ENCODE measurements at places on chromosomes 7 and 10. TPM values are rescaled to one million over a fixed set of nuclear protein-coding genes. Genes with fewer than 3 reads are reported as not detected.

The PLEKHS1 gene
- total RNA-seq = not detected

GRCh38 chr10:48551861-48552591 is 52.8 kb downstream of the ARHGAP22 start:
- no peak for DNase-seq

GRCh38 chr10:131166486-131166885 is 145.0 kb downstream of the TCERG1L start:
- DNase-seq = no peak

DNA sequence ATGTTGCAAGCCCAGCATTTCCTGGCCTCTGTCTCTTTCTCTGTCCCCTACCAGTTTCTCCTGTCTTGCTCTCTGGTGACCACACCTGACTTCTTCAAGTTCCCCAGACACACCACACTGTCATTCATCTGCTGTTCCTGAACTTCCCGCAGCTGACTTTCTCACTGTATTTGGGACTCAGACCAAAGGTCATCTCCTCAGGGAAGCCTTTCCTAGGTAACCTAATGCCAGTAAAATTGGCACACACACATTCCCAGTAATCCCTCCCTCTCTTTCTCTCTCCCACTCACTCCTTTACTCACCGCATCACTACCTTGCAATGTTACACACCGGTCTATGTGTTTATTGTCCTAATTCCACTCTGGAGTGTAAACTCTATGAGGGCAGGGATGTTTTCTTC is 81.7 kb downstream of the ELMO1 start:
- no peak for DNase-seq

DNA sequence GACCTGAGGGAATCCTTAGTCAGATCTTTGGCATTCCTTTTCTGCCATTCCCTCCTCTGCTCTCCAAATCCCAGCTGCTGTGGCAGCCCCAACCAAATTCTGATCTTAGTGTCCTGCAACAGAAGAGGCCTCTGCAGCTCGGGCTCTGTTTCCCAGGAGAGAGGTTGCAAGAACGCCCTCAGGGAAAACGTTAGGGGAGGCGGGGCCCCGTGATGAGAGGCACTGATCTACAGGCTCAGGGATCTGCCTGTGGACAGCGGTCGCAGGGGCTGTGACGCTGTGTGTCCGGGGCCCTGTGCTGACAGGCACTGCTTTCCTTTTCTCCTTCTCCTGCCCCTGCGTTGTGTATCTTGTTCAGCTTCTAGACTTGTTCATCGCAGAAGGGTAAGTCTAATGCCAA is 57.3 kb upstream of the DPYSL4 start:
- DNase-seq = no peak

GRCh38 chr7:11203683-11204082 is 230.0 kb downstream of the PHF14 start:
- no peak for DNase-seq

DNA sequence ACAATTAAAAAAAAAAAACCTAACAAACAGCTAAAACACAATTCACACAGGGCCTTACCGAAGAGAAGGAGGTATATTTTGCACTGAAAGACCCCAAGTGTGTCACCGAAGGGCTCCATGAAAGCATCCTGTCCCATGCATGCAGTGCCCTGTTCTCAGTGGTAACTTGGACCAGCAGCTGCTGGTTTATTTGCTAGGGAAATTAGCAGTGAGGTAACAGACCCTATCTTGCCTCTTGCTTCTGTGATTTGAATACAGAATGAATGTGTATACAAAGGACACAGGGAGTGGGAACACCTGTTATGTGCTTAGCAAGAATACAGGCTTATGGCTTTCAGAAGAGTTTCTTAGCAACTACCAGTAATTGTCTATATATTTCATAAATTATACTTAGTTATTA is at the start of gene HEPACAM2:
TSS of gene HEPACAM2 (minus strand) at position 160 of the 400 bp plus-strand sequence.
- no peak for DNase-seq

The HOXA4 gene
- 2.4 TPM for total RNA-seq

DNA sequence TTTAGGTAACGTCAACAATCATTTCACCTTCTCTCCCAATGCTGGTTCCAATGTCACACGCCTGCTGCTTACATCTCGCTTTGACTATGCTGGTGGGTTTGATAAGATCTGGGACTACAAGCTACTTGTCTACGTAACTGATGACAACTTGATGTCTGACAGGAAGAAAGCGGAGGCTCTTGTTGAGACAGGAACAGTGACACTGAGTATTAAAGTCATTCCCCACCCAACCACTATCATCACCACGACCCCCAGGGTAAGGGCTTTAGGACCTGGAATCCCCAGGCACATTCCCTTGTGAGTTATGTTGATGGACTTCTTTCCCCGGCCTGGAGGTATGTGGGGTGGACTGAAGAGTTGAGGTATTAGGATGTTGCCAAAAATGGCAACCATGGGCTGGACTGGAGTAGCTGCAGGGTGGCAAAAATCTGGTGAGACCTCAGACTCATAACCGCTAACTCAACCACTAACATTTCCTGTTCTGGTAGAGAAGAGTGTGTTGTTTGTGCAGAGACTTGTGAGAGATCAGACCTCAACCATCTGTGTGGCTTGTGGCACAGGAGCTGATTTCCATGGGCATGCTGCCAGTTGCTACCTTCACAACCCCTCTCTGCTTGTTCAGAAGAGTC is 59.2 kb downstream of the CDHR3 start:
- no peak for DNase-seq

GRCh38 chr7:51774178-51774577 is 457.6 kb upstream of the COBL start:
- DNase-seq = no peak

DNA sequence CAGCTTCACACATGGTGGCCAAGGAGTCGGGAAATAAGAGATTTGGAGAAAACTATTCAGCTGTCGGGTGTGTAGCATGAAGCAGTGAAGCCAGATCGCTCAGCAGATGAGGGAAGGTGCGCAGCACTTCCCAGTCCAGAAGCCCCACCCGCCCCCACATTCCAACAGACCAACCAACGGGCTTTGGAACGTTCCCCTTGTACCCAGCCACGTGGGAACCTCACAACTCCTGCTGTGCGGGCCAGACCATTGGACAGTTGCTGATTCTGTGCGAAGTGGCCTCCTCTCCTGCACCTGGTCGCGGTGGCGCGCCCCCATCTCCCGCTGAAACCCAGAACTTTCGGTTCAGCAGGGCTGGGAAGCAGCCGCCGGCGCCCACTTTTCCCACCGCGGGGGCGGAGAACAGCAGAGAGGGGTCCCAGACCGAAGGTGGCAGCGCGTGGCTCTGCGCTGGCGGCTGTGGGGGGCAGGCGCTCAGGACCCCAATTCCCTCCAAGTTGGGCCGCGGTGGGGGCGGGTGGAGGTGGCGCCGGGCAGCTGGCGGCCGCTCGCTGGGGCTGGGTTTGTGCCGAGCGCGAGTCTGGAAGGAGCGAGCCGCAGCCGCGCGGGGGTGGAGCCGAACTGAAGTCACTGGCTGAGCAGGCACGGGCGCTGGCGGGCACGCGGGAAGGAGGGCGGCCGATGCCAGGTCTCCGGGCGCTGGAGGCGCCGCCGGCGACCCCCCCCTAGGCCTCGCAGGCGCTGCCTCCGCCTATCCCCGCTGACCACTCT is 1301.5 kb upstream of the SORCS1 start:
- no peak for DNase-seq

The HGF gene
- total RNA-seq = 7.3 TPM

The ELFN1 gene
- total RNA-seq = 4.3 TPM

DNA sequence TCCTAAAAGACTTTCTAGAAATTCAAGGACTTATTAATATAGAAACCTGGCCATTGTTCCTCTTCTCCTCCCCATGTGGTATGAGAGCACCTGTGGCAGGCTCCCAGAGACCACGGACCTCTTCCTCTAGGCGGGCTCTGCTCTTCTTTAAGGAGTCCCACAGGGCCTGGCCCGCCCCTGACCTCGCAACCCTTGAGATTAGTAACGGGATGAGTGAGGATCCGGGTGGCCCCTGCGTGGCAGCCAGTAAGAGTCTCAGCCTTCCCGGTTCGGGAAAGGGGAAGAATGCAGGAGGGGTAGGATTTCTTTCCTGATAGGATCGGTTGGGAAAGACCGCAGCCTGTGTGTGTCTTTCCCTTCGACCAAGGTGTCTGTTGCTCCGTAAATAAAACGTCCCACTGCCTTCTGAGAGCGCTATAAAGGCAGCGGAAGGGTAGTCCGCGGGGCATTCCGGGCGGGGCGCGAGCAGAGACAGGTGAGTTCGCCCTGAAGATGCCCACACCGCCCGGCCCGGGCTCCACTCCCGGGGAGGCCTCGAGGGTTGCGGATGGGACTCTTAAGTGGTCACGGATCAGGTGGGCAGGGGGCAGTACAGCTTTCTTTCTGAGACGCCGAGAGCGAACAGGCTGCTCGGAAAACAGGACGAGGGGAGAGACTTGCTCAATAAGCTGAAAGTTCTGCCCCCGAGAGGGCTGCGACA is at the start of gene SLC26A4:
TSS of gene SLC26A4 (plus strand) at position 448 of the 700 bp plus-strand sequence. CDS start 814 bp downstream, outside the sequence.
- DNase-seq = no peak

The HKDC1 gene
- not detected for total RNA-seq

- DNase-seq = no peak
These were observed 91.6 kb upstream of the KMT2E start for GRCh38 chr7:104922182-104923009.

The ABCB1 gene
- total RNA-seq = 5.8 TPM

DNA sequence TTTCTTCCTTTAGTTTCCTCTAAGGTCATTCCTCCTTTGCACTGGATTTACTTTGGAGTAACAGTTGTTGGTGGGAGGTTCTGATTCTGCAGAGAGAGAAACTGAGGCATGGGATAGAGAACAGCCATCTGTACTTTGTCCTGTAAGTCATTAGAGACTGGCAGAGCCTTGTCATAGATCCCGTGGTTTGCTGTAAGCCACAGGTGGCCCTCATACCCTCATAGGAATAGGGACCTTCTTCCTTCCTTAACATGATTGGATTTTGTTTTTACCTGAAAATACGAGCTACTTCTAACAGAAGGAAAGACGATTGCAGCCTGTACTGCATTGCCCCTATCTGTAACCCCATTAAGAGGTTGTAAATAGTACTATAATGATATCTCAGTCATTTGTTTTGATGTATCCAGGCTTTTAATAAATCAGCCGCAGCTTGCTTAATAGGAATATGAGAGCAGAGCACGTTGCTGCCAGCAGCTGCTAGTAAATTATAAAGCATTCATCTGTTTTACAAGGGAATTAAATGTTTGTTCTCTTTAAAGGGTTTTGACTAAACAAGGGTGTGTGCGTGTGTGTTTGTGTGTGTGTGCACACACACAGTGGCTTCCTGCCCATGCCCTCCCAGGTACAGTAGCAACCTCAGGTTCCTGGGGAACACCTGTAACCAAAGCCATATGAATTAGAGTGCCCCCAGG is 249.8 kb downstream of the AUTS2 start:
- no peak for DNase-seq

The SLC16A12 gene
- 3.6 TPM for total RNA-seq

DNA sequence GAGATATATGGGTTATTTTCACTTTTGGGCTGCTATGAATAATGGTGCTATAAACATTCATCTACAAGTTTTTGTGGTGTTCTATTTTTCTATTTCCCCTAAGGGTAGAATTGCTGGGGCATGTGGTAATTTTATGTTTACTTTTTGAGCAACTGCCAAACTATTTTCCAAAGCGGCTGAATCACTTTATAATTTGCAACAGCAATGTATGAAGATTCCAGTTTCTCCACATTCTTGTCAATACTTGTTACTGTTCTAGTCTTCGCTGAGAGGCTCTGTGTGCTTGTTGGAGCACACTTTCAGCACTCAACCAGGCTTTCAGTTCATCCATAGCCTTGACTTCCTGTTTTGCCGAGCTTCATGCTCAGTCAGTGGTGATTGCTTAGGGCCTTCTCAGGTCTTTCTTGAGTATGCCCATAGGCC is 39.0 kb downstream of the ADK start:
- DNase-seq = no peak

The TFEC gene
- total RNA-seq = 8.8 TPM

DNA sequence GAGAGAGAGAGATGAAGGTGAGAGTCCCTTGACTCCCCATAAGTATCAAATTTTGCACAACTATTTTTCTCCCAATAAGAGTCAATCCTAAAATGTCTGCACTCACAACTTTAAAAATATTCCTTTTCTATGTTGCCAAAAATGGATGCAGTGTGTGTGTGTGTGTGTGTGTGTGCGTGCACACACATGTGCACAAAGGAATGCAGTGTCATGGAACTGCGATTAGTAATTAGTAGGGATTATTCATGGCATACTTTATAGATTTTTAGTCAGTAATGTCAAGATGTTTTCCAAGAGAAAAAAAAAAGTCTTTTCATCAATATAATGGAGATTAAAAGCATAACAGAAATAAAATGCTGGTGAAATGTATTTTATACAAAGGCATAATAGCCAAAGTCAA is 179.1 kb upstream of the LRRTM3 start:
- DNase-seq = no peak

DNA sequence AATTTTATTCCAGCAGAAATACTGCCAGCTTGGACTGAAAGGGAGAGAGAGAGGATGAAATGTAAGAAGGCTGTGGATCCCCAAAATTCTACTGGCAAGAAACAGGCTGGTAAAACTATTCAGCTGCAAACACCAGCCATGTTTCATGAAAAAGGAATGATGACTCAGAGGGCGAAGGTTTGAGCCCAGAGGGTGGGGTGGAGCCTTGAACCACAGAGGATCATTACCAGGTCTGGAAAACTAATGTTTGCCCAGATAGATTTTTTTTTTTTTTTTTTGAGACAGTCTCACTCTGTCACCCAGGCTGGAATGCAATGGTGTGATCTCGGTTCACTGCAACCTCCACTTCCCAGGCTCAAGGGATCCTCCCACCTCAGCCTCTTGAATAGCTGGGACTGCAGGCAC is 41.7 kb upstream of the NRF1 start:
- no peak for DNase-seq

GRCh38 chr7:34596887-34597286 is 61.1 kb upstream of the NPSR1 start:
- DNase-seq = no peak

- DNase-seq = no peak
These were observed 679.3 kb upstream of the IGFBP3 start for GRCh38 chr7:46600340-46600739.

DNA sequence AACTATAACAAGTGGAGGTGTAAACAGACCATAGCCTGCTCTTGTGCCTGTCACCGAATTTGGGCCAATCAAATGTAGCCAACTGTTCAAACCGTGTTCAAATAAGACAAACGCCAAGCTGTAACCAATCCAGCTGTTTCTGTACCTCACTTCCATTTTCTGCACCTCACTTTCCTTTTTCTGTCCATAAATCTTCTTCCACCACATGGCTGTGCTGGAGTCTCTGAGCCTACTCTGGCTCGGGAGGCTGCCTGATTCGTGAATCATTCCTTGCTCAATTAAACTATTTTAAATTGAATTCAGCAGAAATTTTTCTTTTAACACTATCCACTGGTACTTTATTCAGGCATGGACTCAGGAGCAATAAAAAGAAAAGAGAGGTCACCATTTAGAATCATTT is 29.9 kb upstream of the COL1A2 start:
- DNase-seq = no peak

GRCh38 chr10:33260403-33261149 is 73.9 kb downstream of the NRP1 start:
- DNase-seq = no peak

The RNF32 gene
- total RNA-seq = not detected

The SLC29A4 gene
- 16.4 TPM for total RNA-seq

DNA sequence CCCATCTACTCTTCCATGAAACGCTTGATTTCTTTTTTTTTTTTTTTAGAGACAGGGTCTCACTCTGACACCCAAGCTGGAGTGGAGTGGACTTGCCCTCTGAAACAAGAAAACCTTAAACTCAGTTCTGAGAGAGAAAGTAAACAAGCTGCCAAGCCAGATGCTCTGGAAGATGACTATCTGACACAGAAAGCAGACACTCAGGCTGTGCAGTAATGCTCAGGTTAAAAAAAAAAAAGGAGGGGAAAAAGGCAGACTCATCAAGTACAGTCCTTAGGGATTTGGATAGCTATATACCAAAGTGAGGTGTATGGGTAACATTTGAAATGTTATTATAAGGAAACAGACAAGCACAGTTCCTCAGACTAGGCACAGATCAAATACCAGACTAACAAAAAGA is 80.5 kb downstream of the IDE start:
- DNase-seq = no peak

The C10orf62 gene
- 1.2 TPM for total RNA-seq
